ENCODE measurements at places on chromosomes 1 and 21. TPM values are rescaled to one million over a fixed set of nuclear protein-coding genes. Genes with fewer than 3 reads are reported as not detected.

GRCh38 chr1:59329412-59330053 is 32.6 kb downstream of the FGGY start:
- H3K27me3 ChIP-seq: no peaks in the 10 kb centered on the region
- no peak overlapping the region for H3K27ac ChIP-seq
- H3K4me3 ChIP-seq: no peak overlapping the region
- no peaks in the 10 kb centered on the region for H3K4me1 ChIP-seq
- H3K36me3 ChIP-seq: no peaks in the 10 kb centered on the region

DNA sequence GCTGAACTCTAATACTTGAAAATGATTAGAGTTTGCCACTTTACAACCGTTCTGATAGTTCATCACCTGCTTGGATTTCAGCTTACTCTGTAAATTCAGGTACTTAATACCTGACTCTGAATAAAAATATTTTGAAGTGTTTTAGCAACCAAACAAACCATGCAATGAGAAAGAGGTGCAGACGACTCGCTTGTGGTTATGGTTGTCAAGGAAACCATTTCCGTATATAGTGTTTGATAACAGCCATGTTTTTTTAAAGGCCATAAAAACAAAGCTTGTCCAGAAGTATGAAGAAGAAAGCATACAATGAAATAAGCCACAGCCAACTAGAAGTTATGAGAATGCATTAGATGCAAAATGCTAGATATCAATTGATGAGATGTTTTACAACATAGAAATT is 167.2 kb upstream of the HMCN1 start:
- no peaks in the 10 kb centered on the region for H3K4me1 ChIP-seq
- H3K4me3 ChIP-seq: no peak overlapping the region
- DNase-seq: peak; percentile 47
- no peaks in the 10 kb centered on the region for H3K36me3 ChIP-seq
- no peak overlapping the region for H3K27ac ChIP-seq

DNA sequence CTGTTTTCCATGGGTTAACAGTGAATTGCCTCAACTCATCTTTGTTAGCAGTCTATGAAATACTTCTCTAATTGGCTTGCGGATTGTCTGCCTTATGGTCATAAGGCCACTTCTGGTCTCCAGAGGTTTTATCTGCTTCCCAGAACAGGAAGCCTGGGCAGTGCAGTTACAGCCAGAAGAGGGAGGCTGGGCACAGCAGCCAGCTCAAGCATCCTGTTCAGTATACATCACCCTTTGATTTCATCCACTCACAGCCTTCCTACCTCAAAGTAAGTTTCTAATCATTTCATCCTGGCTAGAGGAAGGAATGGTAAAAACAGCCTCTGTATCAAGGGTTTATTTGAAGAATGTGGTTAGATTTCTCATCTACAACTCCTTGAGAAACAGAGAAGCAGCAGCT is 311.5 kb upstream of the DEPDC1 start:
- no peak overlapping the region for H3K4me3 ChIP-seq
- H3K4me1 ChIP-seq: no peaks in the 10 kb centered on the region
- H3K27ac ChIP-seq: no peak overlapping the region
- H3K27me3 ChIP-seq: no peaks in the 10 kb centered on the region

DNA sequence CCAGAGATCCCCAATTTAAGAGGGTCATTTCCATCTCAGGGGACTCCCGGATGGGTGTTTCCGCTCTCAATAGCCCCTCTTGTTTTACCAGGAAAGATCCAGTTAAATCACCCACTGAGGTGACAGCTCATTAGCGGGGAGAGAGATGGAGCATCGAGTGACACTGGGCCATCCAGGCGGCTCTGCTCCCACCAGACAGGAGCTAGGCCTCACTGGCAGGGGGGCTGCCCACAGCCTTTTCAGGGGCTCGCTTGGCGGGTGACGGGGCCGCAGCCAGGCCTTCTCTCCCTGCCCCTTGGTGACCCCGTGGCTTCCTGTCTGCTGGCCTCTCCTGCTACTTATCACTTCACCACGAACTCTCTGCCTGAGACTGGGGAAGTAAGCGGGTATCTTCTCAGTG is 26.7 kb upstream of the SPSB1 start:
- H3K36me3 ChIP-seq: peaks cover 68% of the 10 kb centered on the region
- no peak for DNase-seq
- no peak overlapping the region for H3K27ac ChIP-seq

OR2M5 gene
- not detected for total RNA-seq

OR2M3 gene
- not detected for total RNA-seq

LGR6 gene
- total RNA-seq: 0.09 TPM

CASQ1 gene
- total RNA-seq: 827 TPM
